Nephron progenitor cell (in vitro differentiated cells): ENCODE measurements at places on chromosomes 13 and 19.

GRCh38 chr13:46142776-46143175 lies 37.9 kb upstream of the CPB2 start:
- DNase-seq, result no peak

- no peak for DNase-seq
These were observed 83.6 kb downstream of the FGF14 start for GRCh38 chr13:102318233-102318632.

GRCh38 chr19:39514840-39515550 lies at the start of gene SELENOV:
TSS of gene SELENOV (plus strand) at chr19:39515139. CDS start at chr19:39515213, 74 bp downstream.
- peak; percentile 72 for DNase-seq

DNA sequence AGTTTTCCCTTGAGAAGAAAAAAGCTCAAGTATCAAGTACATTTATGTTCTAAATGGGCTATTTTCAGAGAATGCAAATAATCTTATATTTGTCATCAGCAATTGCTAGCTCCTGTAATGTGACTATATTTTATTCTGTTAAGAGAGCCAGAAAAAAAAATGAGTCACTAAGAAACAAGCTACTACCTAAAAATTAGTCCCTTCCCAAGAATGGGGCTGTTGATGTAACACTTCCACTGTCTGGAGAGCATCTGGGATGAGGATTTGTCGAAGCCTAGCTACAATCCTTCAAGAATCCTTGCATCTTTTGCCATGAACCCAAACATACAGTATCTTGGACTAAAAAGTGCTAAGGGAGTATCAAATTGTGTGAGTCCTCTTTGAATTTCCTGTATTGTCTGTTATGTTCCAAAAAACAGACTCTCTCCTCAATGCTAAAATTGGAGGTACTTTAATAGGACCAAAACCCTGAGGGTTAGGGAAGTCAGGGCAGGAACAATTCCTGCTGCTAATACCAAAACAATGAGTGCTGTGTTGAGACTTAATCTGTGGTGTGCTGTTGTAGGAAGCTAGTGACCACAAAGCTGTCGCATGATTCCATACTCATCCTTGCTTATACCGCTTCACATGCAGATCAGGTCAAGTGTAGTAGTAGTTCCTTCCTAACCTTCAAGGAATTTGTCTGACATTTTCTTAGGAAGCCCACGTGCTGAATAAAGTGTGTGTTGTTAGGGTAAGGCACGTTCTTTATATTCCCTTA lies 4.9 kb upstream of the ZC3H13 start:
- DNase-seq, result no peak
